ENCODE measurements at places on chromosomes 4 and X.
A peak's percentile ranks its signal among the peaks of the same experiment; 100 is the strongest.

- H3K27ac ChIP-seq: no peak overlapping the region
- DNase-seq: no peak
- no peak overlapping the region for H3K4me3 ChIP-seq
- H3K27me3 ChIP-seq: no peaks in the 10 kb centered on the region
- H3K36me3 ChIP-seq: no peaks in the 10 kb centered on the region
Observed at GRCh38 chr4:108399610-108400265, 220.6 kb upstream of the RPL34 start.

DNA sequence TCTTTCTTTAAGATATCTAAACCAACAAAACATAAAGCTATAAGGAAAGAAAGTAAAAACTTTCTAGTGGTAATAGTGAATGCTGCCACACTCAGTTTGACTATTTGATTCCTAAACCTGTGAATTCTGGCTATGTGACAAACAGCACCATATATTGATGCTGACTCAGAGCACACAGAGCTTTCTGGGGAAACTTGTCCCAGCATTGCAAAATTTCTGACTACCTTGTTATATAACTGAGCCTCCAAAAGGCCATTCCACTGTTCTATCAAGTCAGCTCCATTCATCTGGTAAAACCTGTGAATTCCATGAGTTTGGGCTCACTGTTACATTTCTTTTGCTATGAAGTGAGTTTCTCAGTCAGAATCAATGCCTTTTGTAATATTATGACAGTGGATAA is 1229.7 kb downstream of the PCDH18 start:
- H3K4me3 ChIP-seq: no peak overlapping the region
- no peaks in the 10 kb centered on the region for H3K27me3 ChIP-seq
- no peak for DNase-seq

- no peaks in the 10 kb centered on the region for H3K36me3 ChIP-seq
- H3K4me3 ChIP-seq: no peak overlapping the region
- H3K27me3 ChIP-seq: no peaks in the 10 kb centered on the region
- no peak overlapping the region for H3K27ac ChIP-seq
- no peak for DNase-seq
- H3K4me1 ChIP-seq: no peaks in the 10 kb centered on the region
Observed at GRCh38 chrX:124910611-124911010, 409.1 kb upstream of the TEX13C start.

DNA sequence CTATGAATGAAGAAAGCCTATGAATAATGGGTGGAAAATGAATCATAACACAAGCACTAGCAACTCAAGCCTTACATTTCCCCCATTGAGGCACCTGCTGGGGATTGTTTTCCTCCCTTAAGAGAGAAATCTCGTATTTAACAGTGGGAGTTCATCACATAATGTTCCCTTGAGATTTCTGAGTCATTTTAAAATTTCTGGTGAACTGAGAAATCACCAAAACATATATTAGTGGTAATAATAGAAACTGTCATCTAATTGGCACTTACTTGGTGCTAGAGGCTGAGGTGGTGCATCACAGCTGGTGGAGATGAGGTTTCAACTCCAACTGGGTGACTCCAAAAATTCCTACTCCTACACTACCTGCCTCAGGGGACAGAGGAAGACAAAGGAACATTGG is 561.3 kb upstream of the LCORL start:
- no peaks in the 10 kb centered on the region for H3K36me3 ChIP-seq
- peaks cover 5% of the 10 kb centered on the region for H3K4me1 ChIP-seq
- H3K27ac ChIP-seq: no peak overlapping the region
- peaks cover 35% of the 10 kb centered on the region for H3K27me3 ChIP-seq
- DNase-seq: peak; percentile 31
- H3K4me3 ChIP-seq: no peak overlapping the region

DNA sequence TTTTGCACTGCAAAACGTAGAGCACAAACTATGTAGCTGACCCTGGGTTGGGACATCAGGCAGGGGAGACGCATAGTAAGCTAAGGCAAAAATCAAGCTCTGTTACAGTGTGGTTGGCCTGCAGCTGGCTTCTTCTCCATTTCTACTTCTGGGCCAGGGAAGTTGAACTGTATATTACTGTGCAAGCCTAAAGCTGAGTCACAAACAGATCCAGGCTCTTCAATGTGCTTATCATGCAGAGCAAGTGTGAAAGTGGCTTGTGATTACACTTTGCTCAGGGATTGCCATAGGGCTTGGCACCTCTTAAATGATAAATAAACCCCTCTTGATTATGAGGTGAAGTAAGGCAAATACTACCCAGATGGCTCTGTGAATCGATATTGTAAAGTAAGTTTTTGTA is 40.5 kb downstream of the CLDN34 start:
- no peak overlapping the region for H3K27ac ChIP-seq
- H3K4me3 ChIP-seq: no peak overlapping the region
- H3K4me1 ChIP-seq: peaks cover 22% of the 10 kb centered on the region
- DNase-seq: no peak

DNA sequence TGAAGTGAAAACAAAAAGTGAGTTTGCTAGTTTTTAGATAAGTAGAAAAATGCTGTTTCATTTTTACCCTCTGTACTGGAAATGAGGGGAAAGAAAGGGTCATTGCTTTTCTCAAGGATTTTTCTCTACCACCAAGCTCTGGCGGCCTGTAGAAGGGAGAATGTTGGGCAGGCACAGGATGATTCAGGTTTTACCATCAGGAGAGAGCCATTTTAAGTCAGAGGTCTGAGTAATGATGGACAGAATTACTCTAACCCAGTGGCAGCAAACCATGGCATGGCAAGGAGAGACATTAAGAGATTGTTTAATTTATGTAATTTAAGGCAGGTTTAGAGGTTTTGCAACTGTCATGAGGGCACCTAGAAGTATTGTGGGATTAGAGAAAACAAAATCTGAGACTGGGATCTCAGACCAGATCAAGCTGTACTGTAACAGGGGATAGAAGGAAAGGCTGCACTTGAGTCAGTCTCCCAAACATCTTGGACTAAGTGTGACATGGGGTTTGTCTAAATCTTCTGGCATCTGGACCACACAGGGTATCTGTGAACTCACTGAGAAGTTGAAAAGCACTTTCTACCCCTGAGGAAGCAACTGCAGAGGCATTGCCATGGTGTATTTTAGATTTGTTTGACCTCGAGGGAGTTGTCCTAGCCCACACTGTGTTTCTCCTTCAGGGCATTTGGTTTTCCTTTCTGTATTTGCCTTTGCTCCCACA is 81.6 kb downstream of the BANK1 start:
- H3K4me1 ChIP-seq: peaks cover 44% of the 10 kb centered on the region
- H3K36me3 ChIP-seq: peaks cover 36% of the 10 kb centered on the region
- no peaks in the 10 kb centered on the region for H3K27me3 ChIP-seq
- no peak for DNase-seq

GRCh38 chr4:80005863-80006262 is 67.2 kb downstream of the ANTXR2 start:
- H3K27me3 ChIP-seq: no peaks in the 10 kb centered on the region
- DNase-seq: no peak
- H3K4me3 ChIP-seq: no peak overlapping the region
- peaks cover 28% of the 10 kb centered on the region for H3K4me1 ChIP-seq
- H3K27ac ChIP-seq: no peak overlapping the region

DNA sequence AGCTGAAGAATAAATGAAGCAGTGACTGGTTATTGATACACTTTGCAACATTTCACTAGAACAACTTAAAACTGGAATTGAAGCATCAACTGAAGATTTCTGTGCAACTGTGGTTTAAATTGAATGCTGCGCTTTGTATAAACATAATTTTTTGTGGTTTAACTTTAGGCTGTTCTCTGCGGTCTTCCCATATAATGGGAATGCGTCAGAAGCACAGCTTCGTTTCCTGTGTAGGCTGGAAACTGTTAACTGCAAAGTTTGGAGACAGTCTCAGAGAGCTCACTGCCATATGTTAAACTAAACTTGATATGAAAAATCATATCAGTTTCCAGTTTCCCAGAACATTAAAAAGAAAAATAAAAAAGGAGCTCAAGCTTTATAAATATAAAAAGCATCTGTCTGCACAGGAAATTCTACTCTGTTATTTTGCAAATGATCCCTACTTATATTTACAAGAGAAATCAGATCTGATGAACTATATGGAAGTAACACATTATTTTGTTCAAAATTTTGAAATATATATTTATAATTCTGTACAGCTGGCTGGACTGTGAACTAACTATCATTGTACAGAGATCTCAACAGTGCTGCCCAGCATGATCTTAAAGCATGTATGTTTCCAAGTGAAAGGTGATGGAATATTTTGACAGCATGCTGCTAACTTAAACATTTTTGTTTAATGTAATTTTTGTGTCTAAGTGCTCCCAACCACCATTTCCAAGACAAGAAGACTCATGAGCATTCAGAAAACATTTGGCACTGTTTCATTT is 139.9 kb downstream of the NDST3 start:
- no peaks in the 10 kb centered on the region for H3K4me1 ChIP-seq
- no peaks in the 10 kb centered on the region for H3K27me3 ChIP-seq
- no peak overlapping the region for H3K27ac ChIP-seq
- no peak overlapping the region for H3K4me3 ChIP-seq

DNA sequence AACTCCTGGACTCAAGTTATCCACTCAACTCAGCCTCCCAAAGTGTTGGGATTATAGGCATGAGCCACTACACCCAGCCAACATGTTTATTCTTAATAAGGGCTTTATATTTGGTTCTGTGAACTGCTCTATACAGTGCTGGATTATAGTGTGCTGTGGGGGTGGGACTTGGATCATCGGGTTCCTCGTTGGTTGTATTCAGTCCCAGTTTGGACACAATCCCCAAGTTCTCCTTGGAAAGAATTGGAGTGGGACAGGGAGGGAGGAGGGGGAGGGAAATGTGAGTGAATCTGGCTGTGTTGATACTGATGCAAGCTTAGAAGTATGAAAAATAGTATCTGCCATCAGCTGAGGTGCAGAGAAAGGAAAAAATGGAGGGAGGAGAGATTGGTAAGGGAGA is 121.3 kb downstream of the KIT start:
- no peak for DNase-seq
- no peak overlapping the region for H3K4me3 ChIP-seq
- no peaks in the 10 kb centered on the region for H3K4me1 ChIP-seq
- H3K27ac ChIP-seq: no peak overlapping the region
- H3K27me3 ChIP-seq: peaks cover 4% of the 10 kb centered on the region

DNA sequence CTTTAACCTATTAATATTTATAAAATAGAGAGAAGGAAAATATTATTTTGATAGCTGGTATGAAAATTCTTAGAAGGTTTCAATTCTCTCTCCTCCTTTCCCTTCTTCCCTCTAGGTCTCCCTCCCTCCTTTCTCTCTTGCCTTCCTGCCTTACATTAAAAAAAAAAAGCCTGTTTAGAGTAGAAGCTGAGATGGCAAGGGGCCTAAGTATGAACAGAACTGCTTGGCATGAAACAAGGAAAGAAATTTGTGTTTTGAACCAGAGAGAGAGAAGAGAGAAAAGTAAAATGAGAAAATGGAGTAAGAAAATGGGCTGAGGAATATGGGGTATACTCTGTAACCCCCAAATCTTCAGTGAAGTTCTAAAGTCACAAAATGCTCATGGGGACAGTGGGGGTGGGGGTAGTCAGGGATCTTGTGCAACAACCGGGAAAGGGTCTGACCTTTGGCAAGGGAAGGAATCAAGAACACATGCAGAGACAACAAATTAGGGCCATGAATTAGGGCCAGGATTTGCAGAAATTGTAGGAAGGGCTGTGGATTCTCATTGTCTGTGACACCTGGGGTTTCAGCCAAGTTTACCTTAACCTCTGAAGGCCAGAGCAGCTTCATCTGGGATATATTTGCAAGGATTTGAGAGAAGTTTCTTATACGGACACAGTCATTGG is 30.6 kb downstream of the SUPT20HL2 start:
- peaks cover 26% of the 10 kb centered on the region for H3K27me3 ChIP-seq
- no peaks in the 10 kb centered on the region for H3K36me3 ChIP-seq
- no peak overlapping the region for H3K27ac ChIP-seq
- DNase-seq: no peak
- no peak overlapping the region for H3K4me3 ChIP-seq
- peaks cover 3% of the 10 kb centered on the region for H3K4me1 ChIP-seq

DNA sequence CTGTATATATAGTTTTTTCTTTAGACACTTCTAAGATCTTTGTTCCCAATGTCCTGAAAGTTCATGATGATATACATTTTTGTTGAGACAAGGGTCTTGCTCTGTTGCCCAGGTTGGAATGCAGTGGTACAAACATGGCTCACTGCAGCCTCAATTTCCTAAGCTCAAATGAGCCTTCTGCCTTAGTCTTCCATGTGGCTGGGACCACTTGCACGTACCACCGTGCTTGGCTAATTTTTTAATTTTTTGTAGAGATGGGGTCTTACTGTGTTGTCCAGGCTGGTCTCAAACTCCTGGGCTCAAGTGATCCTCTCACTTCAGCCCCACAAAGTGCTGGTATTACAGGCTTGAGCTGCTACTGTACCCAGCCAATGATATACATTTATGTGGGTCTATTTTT is 132.9 kb upstream of the BCOR start:
- no peaks in the 10 kb centered on the region for H3K27me3 ChIP-seq
- no peaks in the 10 kb centered on the region for H3K36me3 ChIP-seq
- H3K4me3 ChIP-seq: no peak overlapping the region
- H3K27ac ChIP-seq: no peak overlapping the region

DNA sequence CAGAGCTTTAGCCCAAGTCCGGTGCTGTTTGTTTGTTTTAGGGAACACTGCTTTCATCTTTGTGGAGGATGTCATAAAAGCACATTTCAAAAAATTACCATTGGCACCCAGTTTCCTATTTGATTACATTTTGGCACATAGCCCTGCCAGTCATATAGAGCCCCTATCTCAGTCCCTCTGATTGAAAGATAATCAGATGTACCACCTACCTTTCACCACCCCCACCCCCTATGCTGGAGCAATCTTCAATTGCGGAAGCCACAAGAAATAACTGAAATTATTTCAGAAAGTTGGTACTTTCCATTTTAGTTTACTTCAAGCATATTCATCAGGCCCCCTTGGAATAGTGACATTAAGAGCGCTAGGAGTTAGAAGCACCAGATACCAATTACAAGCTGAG is 136.7 kb upstream of the RPL34 start:
- no peaks in the 10 kb centered on the region for H3K36me3 ChIP-seq
- no peak overlapping the region for H3K27ac ChIP-seq
- DNase-seq: no peak
- no peak overlapping the region for H3K4me3 ChIP-seq
- no peaks in the 10 kb centered on the region for H3K27me3 ChIP-seq
- peaks cover 2% of the 10 kb centered on the region for H3K4me1 ChIP-seq

All from stimulated activated naive B cell treated with anti-CD40 and anti-IgM and Interleukin-4, amounts not matched to agents 10 μg/mL and 1 μg/mL and 100 μg/mL, for 72 hours (primary cell).